Muscle of leg (tissue), 16 donors: ENCODE measurements at places on chromosomes 7 and 10.
A peak's percentile ranks its signal among the peaks of the same experiment; 100 is the strongest.

DNA sequence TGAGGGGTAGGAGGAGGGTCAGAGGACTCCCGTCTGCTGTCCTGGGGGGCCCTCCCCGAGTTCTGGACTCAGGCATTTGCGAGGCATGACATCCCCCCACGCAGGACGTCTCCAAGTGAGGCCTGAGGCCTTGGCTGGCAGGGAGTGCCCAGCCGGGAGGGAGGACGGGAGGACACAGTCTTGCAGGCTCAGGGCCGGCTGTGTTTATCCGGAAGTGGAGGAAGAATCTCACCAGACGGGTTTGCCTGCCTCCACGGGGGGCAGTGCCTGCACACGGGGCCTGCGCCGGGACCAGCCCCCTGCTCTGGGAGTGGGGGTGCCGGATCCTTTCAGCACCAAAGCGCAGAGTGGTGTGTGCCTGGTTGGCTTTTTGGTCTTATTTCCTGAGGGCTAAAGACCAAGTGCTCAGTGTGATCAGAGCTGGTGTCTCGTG lies 10.9 kb downstream of the PWWP2B start:
- DNase-seq: no peak

- DNase-seq: no peak
Measured at GRCh38 chr10:60704471-60704870, 73.8 kb upstream of the CDK1 start.

GRCh38 chr10:132724446-132724845 lies 61.5 kb downstream of the NKX6-2 start:
- DNase-seq: no peak

DNA sequence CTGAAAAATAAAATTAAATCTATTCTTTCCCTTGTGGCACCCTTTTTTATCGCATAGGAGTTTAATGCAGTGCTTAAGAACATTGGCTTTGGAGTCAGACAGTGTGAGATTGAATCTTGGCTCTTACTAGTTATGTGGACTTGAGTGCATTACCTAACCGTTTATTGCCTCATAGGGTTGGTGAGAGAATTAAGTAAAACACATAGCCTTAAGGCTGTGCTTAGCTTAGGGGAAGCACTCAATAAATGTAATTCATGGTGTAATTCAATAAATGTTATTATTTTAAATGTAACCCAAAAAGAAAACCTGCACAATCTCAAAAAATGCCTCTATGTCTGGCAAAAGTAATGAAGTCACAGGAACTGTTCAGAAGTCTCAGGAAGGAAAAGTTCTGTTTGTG lies 2.7 kb downstream of the STK17A start:
- peak; percentile 13 for DNase-seq

DNA sequence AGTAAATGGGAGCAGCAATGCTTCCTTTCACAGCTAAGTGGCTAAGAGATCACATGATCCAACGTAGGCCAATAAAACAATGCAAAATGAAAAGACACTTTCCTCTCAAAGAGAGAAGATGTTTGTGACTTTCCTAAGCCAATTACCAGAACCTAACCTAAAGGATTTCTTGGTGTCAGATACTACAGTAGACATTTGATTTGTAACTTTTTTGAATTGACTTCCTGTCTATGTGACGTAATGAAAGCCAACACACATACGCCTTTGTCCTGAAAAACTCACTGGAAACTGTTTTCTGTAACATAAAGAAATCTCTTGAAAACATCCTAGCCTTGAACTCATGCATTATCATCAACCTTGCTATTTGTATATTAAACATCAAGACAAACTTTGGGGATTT lies 417.1 kb downstream of the GPAM start:
- DNase-seq: no peak

GRCh38 chr10:7260412-7260900 lies 150.4 kb downstream of the SFMBT2 start:
- DNase-seq: peak; percentile 87

DNA sequence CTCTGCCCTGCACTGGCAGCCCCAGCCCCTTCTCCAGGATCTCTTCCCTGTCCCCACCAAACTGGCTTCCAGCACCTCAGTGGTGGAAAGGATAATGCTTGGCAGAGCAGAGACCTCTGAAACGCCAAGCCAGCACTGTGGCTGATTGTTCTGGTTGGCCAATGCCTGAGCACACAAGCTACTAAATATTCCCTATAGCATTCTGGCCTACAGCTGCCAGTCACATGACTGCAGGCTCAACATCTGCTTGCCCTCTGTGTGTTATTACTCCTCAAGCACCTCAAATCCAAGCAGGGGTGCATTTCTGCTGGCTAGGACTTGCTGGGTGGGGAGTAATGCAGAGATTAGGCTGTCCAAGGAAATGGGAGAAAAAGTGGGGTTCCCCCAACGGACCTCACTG lies 6.1 kb downstream of the TBATA start:
- peak; percentile 48 for DNase-seq

DNA sequence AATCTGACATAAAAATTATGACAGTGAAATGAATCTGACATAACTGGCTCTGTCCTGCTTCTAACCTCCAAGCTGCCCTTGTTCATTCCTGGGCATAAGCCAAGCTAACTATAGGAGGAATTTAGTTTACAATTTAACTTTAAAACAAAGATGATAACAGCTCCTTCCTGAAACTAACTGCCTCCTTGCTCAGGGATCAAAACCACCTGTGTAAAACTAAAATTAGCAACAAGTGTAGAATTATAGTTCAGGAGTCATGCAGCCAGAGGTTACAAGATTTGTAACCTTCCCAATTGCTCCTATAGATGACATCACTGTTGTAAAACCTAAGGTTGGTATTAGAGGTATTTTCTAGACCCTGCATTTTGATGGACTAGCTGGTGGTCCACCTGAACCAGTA lies 256.4 kb upstream of the POM121L12 start:
- no peak for DNase-seq

GRCh38 chr7:56009695-56010094 lies 41.5 kb downstream of the PSPH start:
- DNase-seq: peak; percentile 13

DNA sequence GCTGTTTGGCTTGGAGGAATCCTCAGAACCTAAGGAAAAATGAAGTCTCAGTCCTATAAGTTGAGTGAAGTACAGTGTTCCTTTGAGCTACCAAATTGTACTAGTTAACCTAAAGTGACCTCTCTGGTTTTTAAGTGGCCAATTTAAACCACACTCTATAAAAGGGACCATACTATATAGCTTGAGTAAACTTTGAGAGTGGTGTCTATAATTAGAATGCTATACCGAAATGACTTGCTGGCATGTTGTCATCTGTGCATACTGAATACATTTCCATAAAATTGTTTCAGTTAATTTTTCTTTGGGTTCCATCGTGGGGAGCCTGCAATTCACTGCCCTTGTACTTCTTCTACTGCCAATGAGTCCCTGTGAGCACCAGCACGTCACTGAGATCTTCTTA lies 151.1 kb downstream of the DKK1 start:
- no peak for DNase-seq

DNA sequence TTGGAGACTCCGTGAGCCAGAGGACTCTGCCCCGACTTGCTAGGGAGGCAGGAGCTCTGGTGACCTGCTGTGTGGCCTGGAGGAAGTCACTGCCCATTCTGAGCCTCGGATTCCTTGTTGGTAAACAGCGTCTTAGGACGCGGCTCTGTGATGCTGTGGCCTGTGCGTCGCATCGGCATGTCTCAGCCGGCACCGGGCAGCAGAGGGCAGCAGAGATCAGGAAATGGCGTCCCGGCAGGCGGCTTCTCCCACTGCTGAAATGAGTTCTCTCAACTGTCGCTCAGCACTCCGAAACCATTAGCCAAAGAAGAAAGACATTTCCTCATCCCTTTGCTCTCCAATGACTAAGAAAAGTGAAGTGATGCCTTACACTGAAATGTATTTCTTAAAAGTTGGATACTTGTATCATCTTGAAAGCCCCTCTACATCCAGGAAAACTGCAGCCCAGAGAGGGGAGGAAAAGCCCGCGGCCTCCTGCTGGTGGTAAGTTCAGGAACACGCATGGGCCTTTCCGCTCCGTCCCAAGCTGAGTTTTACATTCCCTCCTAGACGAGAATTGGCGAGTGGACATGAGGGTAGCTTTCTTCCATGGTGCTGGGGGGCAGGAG lies 91.7 kb downstream of the WDR11 start:
- peak; percentile 82 for DNase-seq

DNA sequence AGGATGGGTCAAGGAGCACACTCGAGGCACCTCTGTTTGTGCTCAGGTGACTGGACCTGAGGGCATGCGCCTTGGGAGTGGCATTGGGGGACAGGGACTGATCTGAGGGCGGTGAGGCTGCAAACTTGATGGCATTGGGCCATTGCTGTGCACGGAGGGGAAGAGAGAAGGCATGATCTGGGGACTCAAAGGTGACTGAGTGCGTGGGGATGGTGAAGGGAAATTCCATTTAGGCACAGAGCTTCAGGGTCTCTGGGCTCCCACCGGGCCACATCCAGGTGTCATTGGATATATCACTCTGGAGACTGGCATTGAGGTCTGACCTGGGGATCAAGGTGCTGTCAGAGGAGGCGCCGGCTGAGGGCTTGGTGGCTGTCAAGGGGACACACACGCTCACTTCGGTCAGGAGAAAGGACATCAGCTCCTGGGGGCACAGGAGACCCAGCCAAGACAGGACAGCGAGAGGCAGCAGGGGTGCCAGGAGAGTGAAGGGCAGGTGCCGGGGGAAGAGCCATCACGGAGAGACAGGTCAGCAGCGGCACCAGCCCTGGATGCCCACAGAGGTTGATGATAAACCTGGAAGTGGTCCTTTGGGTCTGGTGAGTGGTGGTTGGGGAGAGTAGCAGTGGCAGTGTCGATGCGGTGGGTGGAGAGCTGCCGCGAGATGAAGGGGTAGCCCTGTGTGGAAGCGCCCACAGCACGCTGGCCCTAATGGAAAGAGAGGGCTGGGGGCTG lies 5.5 kb downstream of the ADCK2 start:
- DNase-seq: no peak

- DNase-seq: peak; percentile 86
Measured at GRCh38 chr10:387909-388660, 252.8 kb downstream of the ZMYND11 start.

DNA sequence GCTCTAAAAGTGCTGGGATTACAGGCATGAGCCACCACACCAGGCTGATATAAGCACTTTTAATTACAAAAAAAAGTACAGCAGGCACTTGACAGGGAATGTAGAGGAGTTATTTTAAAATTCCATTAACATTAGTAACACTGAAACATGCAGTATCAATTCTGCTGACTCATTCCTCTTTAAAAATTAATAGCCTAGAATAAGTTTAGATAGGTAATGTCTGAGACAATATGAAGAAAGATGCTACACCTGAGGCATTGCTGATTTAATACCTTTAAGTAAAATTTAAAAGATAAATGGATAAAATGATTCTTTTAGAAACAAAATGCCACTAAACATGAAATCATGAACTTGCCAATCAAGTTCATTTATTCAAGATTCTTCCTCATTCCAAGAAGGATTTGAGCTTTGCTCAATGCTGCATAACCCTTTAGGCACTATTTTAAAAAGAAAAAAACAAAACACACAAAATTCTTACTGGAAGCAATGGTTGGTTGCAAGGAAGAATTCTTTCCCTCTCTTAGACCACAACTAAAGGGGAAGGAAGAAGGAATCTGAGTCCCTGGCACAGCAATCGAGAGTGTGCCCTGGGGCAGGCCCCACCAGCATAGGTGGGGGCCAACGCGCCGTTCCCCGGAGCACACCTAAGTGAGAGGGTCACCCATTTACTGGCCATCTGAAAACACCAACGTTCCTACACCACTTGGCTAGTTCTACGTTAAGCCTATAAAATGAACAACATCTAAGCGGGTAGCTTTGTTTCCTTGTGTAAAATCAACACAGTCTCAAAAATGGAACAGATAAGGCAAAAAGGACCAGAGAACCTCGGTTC lies 26.6 kb downstream of the ESYT2 start:
- DNase-seq: no peak

GRCh38 chr10:23742368-23742767 lies 303.5 kb downstream of the OTUD1 start:
- no peak for DNase-seq

DNA sequence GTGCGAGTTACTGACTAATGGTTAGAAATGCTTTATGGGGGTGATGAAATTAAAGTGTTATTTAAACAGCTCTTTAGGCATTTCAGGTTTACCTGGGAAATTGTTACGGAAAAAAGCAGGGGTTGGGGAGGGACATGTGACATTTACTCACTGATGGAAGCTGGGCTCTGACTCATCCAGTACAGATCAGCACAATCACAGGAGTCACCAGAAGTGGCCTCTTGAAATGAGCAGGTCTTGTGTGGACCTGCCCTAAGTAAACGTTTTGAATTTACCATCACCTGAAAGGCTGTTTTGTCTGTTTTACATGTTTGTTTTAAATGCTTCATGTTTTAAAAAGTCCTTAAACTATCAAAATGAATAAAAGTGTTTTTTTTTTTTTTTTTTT lies 2.3 kb downstream of the GLRX3 start:
- no peak for DNase-seq

DNA sequence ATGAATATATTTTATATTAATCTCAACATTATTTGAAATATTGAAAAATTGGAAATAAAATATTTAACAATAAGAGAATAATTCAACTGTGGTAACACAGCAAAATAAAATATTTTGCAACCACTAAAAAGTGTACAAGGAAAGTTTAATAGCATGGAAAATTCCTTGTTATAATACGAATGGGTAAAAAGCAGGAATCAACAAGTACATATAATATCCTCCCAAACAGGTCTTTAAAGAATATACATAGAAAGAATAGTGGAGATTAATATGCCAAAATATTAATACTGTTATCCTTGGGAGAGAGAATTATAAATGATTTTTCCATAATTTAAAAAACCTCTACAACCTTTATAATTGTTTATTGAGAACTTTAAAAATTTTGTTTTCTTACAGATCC lies 1.0 kb downstream of the DNAJC12 start:
- no peak for DNase-seq

DNA sequence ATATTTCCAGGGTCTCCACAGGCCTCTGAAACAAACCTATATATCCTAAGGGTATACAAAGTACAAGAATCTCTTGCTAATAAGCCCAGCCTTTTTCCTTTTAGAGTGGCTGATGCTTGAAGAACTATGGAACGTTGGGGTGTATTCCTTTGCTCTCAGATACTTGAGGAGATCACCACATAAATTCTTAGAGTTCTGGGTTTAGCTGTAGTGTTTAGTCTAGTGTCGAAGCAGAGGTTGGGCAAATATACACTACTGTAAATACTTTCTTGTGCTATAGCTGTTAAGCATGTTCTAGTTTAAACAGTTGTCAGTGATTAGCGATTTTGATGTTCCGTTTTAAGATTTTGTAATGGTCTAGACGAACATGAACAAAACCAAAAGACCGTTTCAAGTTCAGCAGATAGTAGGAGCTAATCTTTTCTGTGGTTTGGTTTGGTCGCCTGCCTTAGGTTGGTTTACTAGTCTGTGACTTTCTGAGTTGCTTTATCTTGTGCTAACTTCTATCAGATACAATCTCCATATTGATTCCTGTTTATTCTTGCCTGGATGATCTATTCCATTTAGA lies 229.6 kb downstream of the NSUN6 start:
- DNase-seq: no peak

DNA sequence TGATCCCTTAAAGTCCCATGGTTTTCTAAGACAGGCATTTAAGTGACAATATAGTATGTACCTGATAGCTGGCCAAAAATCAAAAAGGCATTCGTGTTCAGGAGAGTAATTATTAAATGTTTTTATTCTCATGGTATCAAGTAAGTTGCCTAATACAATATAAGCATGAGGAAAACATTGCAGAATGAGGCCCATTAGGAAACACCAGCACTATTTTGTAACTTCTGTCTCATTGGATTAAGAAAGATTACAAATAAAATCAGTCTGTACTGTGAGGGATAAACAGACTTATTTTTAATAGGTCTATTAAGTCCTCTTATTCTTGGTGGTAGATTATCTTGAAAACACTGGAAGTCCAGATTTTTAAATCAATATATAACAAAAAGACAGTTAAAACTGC lies 110.1 kb downstream of the SNX13 start:
- no peak for DNase-seq

- peak; percentile 93 for DNase-seq
Measured at GRCh38 chr10:103350517-103351260, at the start of gene PCGF6. Gene PCGF6, minus strand, starts transcription at chr10:103351140. Its CDS starts 74 bp downstream, at chr10:103351066.
